ENCODE measurements at places on chromosomes 7 and 10.
A peak's percentile ranks its signal among the peaks of the same experiment; 100 is the strongest.

- no peak for DNase-seq
Measured at GRCh38 chr7:130227883-130228575, 20.4 kb downstream of the SSMEM1 start.

GRCh38 chr7:4682621-4683042 is 537 bp downstream of the FOXK1 start:
- DNase-seq = no peak

DNA sequence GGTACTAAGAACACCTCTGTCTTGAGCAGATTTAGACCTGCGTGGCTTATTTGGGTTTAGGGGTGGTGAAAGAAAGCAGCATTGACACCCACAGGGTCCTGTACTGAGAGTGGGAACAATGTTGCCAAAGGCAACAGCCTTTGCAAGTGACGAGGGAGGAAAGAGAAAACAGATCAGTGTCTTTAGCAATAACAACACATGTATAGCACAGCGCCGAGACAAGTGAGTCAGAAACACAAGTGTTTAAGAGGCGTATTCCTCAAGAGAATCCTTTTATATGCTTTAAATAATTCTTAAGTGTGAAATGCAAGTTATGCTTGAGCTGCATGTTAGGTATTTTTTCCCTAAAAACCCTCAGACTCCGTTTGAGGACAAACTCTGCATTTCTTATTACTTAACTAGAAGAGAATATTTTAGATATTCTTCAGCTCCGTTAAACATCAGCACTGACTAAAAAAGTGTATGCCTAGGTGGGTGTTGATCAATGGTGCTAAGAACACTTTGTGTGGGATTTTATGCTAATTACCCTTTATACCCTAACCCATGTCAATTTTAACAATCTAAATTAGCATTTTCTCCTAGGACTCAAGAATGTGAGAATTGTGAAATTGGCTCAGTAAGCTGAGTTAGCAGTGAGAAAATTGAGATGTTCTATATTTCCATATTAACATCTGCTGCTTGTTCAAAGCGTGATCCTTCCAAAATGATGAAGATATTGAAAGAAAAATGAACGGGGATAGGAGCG is 1095.4 kb upstream of the CELF2 start:
- no peak for DNase-seq

GRCh38 chr7:35729061-35729783 is 34.3 kb upstream of the HERPUD2 start:
- peak; percentile 95 for DNase-seq

DNA sequence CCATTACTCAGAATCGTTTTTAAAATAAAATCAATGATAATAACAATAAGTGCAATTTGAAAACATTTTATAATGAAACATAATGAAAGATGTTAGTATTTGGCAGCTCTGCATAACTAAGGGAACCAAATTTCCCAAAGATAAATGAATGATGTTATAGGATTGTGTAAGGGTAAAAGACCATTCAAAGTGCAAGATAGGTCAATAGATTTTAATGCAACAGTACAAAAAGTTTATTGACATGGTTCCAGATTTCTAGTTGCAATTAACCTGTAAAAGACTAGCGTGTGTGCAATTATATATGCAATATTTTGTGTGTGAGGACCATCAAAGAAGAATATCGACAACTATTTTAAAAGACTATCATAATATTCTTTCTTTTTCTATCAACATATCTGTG is 122.3 kb downstream of the MDFIC start:
- DNase-seq = no peak

DNA sequence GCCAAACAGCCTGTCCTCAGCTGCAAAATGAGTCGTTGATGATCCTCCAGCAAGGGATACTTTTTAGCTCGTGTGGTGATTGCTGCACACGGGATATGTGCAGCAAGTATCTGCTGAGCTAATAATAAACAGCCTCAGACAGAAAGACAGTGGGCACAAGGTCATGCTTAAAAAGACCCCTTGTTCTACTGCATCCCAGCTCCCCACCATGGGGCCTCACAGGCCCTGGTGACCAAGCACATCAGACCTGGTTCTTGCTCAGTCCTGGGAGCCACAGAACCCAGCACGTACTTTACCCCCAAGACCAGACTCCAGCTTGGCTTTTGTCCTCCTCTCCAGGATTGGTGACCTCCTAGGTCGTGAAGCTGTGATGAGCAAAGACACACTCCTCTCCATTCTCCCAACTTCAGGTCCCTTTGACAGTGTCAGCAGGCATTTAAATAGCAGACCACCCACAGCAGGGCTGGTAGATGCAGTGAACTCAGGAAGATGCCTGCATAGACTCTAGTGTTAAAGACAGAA is 50.5 kb downstream of the EGFR start:
- DNase-seq = no peak

DNA sequence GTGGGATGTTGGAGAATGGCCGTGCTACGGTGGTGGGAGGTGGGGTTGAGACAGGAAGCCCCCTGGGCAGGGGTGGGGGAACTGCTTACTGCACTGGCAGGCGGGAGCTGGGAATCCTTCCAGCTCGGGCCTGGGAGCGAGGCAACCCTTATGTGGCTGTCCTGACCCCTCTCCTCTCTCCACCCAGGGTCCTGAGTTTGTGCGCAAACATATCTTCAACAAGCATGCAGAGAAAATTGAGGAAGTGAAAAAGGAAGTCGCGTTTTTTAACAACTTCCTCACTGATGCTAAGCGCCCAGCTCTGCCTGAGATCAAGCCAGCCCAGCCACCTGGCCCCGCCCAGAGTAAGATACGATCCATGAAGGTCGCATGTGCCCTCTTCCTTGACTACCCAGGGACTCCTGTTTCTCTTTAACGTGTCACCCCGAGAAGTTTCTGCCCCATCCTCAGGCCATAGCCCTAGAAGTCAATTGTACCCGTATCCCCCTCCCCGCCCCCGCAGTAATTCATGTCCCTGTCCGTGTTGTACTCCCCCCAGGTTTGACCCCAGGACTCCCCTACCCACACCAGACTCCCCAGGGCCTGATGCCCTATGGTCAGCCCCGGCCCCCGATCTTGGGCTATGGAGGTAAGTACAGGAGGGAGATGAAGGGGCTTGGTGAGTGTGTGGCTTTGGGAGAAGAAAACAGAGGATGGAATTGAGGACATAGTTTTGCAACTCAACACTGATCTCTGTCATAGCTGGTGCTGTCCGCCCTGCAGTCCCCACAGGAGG is 1.8 kb downstream of the UFSP1 start:
- DNase-seq = peak; percentile 61

DNA sequence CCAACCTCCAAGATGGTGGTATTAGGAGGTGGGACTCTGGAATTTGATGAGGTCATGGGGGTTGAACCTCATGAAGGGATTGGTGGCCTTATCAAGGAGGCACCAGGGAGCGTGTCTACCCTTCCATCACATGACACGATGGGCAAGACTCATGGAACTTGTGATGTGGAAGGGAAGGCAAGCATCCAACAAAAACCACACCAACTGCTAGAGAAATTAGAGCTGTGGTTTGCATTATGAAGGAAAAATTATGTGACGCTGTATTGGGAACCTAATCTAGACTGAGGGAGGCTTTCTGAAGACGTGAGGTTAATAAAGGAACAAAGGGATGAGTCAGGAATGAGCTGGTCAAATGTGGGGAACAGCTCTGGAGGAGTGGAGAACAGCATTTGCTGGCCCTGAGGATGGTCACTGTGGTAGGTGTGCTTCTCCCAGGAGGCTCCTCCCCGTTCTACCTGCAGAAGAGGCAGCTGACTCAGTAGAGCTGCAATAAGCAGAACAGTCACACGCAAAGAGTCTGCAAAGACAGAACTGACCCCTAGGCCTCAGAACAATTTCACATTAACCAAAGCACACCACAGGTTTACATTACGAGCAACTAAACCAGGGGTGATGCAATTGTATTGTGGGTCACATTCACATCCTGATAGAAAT is 236.6 kb upstream of the GRB10 start:
- DNase-seq = no peak

DNA sequence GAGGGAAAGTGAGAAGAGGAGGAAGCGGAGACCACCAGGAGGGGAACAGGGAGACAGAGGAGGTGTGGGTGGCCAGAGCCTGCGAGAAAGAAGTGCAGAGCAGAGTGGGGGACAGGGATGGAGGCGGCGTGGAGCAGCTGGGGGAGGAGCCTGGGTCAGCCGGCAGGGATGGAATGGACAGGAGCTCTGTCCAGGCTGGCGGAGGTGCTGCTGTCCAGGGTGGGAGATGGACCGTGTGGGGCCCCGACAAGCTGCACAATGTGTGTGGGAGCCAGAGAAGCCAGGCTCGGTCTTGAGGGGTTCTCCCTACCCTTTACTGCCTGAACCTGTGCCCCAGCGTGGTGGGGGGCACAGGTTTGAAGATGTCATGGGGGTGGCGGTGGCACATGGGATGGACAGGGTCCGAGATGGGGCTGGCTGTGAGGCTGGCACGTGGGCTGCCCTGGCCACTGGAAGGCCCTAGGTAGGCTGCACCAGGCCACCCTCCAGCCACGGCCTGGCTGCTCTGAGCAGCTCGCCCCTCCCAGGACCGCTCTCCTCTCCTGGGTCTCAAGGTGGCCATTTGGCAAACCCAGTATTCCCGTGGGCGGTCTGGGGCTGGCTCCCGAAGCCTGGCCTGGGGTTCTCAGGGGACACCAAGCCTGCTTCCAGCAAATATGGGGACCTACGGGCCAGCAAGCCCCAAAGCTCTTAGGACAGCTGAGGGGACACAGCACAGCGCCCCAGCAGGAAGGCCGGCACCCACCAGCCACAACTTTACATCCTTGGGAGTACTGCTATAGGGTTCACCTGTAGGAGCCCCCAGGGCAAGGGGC is 32.3 kb downstream of the YKT6 start:
- no peak for DNase-seq

- DNase-seq = no peak
Measured at GRCh38 chr10:58952747-58953466, 223.5 kb upstream of the PHYHIPL start.

GRCh38 chr10:12259988-12260387 is 64.0 kb downstream of the CDC123 start:
- no peak for DNase-seq

GRCh38 chr10:42790835-42791234 is 8.2 kb downstream of the BMS1 start:
- DNase-seq = no peak

GRCh38 chr7:7682861-7683260 is 35.5 kb downstream of the RPA3 start:
- DNase-seq = no peak

- no peak for DNase-seq
Measured at GRCh38 chr10:7300384-7300971, 110.4 kb downstream of the SFMBT2 start.

DNA sequence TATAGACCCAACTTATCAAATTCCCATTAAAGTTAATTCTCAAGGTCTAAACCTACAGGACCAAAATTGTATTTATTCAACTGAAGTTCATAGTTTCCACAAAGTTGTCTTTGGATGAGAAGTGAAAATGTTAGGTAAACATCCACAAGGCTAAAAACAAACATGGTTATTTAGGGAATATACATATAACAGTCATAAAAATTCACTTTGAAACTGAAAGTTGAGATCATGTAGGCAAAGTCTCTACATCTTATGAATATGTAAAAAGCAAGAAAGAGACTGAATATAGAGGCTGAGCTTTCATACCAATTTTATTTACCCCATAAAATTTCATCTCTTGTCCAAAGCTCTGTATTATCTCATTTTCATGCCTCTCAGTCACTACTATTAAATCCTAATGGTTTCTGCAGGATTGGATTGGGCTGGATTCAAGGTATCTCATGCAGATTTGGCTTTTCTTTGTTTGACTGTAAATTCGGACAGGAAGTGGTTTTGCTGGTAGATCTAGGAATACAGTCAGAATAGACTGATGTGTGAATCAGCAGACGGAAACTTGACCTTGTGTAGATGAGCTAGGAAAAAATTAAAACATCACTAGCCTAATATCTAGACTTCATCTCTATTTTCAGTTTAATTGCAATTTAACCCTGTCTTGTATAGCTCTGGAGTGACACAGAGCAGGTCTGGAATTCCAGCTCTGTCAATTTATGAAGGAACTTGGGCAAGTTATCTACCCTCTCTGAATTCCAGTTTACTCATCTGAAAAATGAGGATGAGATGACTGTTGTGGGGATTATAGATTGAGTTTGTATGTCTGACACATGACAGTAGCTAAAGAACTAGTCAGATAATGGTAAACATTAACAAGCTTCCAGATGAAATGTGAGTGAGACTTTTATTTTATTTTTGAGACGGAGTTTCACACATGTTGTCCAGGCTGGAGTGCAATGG is 27.3 kb upstream of the SKAP2 start:
- DNase-seq = no peak

DNA sequence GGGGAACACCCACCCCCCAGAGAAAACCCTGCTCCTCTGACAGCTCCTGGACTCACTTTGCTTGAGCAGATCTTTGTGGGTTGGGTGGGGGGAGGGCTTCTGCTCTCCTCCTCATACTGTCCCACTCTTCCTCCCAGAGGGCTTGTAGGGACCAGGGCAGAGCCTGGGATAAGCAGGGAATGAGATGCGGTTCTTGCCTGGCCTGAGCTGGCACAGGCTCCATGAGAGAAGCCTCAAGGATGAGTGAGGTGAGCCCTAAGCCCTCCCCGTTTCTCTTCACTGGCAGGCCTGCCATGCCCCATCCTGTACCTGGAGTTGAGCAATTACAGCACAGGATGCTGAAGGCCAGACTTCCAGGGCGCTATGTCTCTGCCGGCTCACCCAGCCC is 134.7 kb downstream of the ADAM12 start:
- DNase-seq = no peak

GRCh38 chr10:27724287-27724686 is 21.3 kb downstream of the MKX start:
- DNase-seq = no peak

- DNase-seq = no peak
Measured at GRCh38 chr7:141456711-141457110, 94.5 kb upstream of the AGK start.

DNA sequence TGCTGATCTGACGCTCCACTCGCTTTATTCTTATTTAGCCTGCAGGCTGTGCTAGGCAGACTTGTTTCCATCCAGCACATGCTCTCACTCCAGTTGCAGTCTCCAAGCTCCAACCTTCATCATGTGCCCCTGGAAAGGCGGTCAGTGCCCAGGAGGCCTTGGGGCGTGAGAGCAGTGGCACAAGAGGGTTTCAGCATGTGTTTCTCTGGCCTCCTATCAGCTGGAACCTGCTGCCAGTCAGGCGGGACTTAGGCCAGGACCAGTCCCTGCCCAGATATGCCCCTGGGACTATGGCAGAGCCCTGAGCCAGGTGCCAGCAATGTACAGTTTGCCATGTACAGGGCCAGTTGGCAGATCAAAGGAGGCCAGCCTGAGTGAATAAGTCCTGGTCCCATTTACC is 330.2 kb upstream of the FZD1 start:
- DNase-seq = no peak

DNA sequence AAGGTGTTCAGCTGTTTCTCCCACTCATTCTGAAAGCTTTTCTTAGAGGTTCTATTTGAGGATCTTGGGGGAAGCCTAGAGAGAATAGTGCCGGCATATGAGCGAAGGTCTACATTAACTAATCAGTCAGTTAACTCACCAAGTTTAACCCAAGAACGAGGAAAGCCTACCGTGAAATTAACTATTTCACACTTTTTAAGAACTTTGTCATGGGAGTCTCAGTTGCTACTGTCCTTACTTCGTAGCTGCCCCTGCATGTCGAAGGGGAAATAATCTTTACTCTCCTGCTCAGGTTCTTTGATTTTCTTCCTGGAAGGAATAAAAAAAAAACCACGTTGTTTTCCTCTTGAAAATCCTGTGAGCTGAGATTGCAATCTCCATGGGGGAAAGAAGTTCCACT is 115.1 kb downstream of the FRMD4A start:
- no peak for DNase-seq
